Thyroid gland (tissue), 4 donors: ENCODE measurements at places on chromosomes 5 and 9. TPM values are rescaled to one million over a fixed set of nuclear protein-coding genes. Genes with fewer than 3 reads are reported as not detected.

DNA sequence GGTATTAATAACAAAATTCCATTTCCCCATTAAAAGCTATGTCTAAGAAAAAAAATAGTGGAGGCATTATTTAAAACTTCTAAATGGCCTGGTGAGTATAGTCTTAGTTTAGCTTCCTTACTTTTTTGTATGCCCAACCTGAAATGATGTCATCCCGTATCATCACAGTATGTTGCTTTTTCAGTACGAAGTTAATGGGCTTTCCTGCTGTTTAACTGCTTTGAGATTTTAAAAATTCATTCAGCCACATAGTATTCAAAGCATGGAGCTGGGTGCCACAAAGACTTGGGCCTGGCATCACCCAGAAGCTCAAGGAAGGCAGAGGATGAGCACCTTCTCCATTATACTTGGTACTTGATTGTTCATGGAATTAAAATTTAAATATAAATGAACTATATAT lies 7.4 kb downstream of the F2RL2 start:
- DNase-seq: no peak

DNA sequence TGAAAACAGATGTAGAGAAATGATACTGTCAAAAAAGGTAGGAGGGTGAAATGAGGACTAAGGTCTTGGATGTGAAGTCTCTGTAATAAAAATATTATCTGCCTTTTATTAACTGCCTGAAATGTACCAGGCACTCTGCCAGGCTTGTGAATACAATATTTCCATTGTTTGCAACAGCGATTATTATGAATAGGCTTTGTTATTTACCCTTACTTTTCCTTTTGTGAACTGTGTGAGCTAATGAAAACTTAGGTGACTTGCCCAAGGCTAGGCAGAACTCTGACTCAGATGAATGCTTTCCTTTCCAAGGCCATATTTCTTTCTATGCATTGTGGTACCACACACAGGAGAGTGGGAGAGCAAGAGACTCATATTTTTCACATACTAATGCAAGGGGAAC lies 204.1 kb downstream of the CDH12 start:
- DNase-seq: no peak

DNA sequence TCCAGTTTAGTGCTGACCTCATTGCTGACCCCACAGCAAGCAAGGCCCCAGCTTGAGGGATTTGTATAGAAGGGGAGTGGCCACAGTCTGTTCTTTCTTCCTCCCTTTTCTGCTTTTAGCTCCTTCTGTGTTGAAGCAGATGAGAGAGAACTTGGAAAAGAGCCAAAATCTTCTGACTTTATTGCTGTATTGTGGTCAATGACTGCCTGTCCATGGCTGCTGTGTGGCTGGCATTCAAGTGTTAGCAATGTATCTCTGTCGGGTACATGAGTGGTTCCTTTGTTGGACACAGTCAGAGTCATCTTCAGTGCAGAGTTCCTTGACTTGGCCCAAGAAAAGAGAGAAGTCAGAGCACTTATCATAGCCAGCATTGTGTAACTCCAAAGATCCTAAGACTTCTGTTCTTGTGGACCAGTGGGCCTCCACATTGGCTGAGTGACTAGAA lies 154.1 kb downstream of the LRRC70 start:
- DNase-seq: no peak

- DNase-seq: no peak
These were observed 175.3 kb downstream of the ARL15 start for GRCh38 chr5:54135042-54135441.

Gene TMCO6
- 16.1 TPM for total RNA-seq
